ENCODE measurements at places on chromosomes 6 and 20.

GRCh38 chr6:6795393-6795792, 206.9 kb downstream of the LY86 start:
- DNase-seq: no peak

- no peak for DNase-seq
These were observed 137.8 kb downstream of the PREX1 start for GRCh38 chr20:48689874-48690571.

GRCh38 chr20:46305331-46305972, 2.8 kb downstream of the CDH22 start:
- no peak for DNase-seq

- no peak for DNase-seq
These were observed 26.5 kb upstream of the SMOC2 start for GRCh38 chr6:168414336-168415097.

DNA sequence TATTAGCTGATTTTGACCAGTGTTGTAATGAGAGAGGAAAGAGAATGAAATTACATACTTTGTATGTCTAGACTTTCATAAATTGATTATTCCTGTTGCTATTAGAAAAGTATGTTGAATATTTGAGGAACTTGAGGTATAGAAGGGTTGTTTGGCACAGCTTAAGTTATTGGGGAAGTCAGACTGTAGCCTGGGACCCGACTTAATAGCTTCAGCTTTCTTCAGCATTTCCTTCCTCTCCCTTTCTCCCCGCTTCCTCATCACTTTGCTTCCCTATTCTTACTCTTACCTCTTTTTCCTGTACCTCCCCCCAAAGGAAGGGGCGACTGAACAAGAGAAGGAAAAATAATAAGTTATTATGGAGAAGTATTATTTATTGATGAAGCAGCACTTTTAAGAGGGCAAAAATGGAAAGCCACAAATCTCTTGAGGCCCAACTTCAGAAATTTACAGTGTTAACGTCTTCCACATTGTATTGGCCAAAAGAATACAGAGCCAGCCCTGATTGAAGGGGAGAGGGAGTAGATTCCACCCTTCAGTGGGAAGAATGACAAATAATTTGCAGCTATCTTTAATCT, 7.4 kb downstream of the SENP6 start:
- DNase-seq: no peak

DNA sequence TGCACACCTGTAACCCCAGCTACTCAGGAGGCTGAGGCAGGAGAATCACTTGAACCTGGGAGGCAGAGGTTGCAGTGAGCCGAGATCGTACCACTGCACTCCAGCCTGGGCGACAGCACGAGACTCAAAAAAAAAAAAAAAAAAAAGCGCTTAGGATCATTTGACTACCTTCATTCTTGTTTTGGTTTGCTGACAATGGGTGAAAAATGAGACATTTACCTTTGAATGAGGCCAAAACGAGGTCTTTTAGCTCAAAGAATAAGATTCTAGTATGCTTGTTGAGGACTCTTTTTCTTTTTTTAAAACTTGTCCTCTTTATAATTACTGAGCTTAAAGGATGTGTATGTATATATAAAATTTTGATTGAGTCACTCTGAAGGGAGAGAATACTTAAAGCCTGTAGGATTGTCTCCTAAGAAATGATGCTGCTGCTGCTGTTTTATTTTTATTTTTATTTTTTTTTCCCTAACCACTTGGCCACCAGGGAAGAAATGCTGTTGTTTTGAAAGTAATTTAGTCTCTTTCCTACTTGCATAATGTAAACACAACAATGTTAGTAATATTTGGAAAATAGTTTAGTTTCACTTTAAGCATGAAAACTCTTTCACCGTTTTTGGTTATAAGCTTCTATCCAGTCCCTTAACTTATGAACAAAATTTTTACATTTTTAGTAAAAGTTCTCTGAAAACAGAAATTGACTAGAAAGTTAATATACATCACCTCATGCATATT, 7.9 kb downstream of the UBR2 start:
- DNase-seq: no peak

DNA sequence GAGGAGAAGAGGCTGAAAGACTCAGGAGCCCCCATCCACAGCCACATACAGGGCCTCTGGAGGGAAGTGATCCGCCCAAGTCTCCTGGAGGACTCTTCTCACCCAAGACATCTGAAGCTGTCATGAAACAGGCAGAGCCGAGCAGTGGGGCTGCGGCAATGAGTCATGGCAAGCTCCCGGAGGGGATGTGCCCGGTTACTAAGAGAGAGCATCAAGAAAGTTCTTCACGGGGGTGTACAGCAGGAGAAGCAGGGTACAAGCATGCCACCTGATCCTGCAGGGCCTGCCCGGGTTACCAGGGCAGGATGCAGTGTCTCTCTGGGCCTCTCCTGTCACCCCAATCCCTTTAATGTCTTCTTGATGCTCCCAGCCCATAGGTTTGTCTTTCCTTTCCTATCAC, 21.1 kb downstream of the TRIM26 start:
- peak; percentile 47 for DNase-seq

DNA sequence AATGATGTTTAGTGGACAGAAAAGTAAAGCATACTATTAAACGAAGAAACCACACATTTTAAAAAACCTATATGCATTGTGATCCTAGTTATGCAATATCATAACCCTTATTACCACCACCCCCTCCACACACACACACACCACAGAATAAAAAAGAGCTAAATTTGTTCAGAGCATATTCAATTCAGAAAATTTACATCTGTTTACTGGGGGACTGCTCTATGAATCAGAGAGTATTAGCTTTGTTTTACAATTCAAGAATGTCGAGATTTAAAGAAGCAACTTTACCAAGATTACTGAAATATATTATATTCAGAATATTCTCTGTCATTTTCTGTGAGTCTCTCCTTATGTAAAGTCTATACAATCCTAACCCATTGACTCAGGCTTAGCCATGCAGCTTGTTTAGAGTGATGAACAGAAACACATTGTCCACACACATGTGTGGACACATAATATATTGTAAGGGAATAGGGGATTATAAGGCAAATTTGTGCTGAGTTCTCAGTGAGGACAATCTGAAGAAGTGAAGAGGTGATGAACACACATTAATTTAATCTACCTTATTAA, 369.6 kb upstream of the MARCKS start:
- no peak for DNase-seq

GRCh38 chr6:119476554-119476953, 127.0 kb upstream of the MAN1A1 start:
- no peak for DNase-seq

DNA sequence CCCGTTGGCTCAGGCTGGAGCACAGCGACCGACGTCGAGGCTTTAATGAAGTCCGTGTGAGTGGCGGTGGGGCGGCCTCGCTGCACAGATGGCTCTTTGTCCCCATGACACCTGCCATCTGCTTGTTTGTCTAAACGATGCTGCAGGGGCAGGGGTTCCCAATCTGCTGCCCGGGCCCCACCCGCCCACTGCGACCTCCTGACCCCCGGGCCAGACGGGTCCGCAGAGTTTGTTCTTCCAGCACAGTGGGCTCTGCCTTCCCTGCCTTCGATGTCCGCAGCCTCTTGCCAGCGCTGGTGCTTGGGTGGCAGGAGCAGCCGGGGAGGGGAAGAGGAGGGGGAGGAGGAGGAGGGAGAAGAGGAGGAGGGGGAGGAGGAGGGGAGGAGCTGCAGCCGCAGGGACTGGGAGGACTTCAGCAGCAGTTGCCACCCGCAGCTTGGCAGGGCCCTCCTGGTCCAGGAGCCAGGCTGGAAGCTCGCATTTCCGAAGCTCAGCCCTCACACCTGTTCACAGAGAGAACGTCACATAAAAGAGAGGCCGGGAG, 210.0 kb downstream of the DLL1 start:
- no peak for DNase-seq

GRCh38 chr6:123575188-123575587, 61.6 kb downstream of the TRDN start:
- DNase-seq: no peak

GRCh38 chr6:20835315-20836010, 301.2 kb downstream of the CDKAL1 start:
- no peak for DNase-seq

DNA sequence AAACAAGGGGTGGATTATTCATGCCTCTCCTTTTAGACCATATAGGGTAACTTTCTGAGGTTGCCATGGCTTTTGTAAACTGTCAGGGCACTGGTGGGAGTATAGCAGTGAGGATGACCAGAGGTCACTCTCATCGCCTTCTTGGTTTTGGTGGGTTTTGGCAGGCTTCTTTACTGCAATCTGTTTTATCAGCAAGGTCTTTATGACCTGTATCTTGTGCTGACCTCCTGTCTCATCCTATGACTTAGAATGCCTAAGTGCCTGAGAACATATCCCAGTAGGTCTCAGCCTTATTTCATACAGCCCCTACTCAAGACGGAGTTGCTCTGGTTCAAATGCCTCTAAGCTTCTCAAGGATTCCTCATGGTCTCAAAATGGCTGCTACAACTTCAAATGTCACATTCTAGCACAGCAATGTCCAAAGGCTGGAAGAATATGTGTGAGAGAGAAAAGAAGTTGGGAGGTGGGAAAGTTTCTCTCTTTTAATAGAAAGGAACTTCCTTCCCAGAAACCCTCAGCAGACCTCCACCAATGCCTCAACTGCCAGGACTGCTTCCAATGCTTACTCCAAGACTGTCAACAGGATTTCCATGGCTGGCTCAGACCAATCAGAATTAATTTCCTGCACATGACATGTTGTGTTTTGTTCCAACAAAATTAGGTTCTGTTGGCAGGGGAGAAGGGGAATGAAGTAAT, 46.6 kb upstream of the SLC9A8 start:
- DNase-seq: peak; percentile 20

- peak; percentile 72 for DNase-seq
These were observed 351.2 kb downstream of the CDC5L start for GRCh38 chr6:44738601-44739146.

GRCh38 chr6:168219804-168220203, 99.8 kb downstream of the DACT2 start:
- no peak for DNase-seq

DNA sequence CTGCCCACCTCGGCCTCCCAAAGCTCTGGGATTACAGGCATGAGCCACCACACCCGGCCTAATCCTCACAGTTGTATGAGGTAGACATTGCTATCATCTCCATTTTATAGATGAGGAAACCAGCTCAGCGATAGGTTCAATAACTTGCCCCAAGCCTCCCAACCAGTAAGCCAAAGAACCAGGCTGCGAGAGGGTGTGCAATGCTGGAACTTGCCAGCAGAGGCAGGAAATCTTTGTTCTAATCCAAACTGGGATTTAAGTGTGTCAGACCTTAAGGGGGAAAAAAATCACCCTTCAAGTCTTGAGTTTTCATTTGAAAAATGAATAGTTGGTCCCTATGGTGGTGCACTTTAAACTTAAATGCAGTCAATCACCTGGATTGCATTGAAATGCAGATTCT, 20.1 kb upstream of the RNGTT start:
- peak; percentile 64 for DNase-seq

- no peak for DNase-seq
These were observed 272.6 kb downstream of the TSHZ2 start for GRCh38 chr20:53244711-53245110.

- DNase-seq: no peak
These were observed 154.5 kb upstream of the SCGN start for GRCh38 chr6:25497383-25498040.

DNA sequence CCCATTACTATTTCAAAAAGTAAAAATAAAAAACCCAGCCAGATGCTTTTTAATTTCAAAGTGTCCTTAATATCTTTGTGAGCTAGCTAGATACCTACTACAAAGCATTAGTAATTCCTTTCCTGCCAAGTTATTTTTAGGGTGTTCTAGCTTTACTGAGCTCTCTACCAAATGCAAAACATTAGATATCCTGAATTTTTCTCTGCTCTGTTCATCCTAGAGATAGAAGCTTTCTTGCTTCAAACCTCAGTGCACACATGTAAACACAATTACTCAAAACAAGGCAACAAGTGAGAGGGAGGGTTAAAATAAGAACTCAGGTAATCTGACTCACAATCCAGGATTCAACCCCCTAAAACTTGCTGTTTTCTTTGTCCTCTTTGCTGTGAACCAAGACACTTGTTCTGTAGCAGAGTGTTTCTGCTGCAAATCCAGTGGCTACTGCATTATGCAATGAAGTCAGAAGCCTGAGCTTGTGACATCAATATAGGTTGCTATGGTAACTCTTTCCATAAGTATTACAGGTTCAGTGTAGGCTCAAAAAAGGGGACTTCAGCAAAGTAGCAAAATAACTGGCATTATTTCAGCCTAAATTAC, 72.6 kb upstream of the STXBP5 start:
- peak; percentile 70 for DNase-seq

GRCh38 chr6:41040101-41040939, 1.3 kb upstream of the UNC5CL start:
- DNase-seq: peak; percentile 18

GRCh38 chr20:47250360-47250759, 106.1 kb downstream of the ZMYND8 start:
- DNase-seq: no peak

DNA sequence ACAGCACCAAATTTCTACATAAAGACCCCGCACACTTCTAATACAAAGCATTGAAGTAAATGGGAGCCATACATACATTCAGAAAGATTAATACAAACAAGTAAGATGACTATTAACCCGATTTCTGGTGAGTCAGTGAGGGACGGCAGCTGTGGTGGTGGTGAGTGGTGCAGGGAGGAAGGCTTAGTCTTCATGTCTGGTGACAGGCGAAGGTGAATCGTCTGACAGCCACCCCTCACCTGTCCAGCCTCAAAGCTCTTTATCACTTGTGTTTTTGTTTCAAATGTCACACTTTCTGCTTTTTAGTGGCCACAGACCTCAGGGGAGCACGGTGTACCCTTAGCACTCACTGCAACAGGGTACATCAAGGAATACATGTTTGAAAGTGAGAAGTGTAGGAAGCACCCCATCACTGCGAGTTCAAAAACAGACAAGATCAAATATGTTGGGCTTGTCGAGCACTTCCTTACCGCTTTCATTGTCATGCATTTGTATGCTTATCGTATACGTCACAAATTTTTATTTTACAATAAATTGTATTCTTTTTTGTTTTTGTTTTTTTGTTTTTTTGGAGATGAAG, 63.5 kb downstream of the IRF4 start:
- DNase-seq: no peak

- peak; percentile 52 for DNase-seq
These were observed 283.9 kb upstream of the SUPT3H start for GRCh38 chr6:45661661-45662060.

- peak; percentile 21 for DNase-seq
These were observed 41.3 kb downstream of the ADGRF1 start for GRCh38 chr6:47000842-47001241.

- peak; percentile 55 for DNase-seq
These were observed 28.5 kb upstream of the SCUBE3 start for GRCh38 chr6:35185302-35185681.

DNA sequence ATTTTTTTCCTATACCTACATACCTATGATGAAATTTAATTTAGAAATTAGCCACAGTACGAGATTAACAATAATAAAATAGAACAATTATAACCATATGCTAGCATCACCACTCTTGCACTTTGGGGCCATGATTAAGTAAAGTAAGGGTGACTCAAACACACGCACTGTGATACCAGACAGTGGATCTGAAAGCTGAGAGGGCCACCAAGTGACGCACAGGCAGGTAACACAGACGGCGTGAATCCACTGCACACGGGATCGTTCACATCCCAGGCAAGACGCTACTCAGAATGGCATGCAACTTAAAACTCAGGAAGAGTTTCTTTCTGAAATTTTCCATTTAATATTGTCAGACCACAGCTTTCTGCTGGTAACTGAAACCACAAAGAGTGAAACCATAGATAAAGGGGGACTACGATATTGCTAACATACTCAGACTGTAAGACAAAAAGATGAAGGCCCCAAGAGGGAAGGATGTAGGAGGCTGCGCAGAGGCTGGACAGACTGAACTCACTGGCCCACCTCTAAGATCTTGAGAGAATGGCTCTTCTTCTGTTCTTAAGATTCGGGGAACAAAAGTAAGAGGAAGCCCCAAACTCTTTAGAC, 17.9 kb downstream of the RRBP1 start:
- no peak for DNase-seq

- peak; percentile 89 for DNase-seq
These were observed 41.5 kb upstream of the KCNQ5 start for GRCh38 chr6:72580281-72580940.
